ENCODE measurements at places on chromosomes 11 and 22.

DNA sequence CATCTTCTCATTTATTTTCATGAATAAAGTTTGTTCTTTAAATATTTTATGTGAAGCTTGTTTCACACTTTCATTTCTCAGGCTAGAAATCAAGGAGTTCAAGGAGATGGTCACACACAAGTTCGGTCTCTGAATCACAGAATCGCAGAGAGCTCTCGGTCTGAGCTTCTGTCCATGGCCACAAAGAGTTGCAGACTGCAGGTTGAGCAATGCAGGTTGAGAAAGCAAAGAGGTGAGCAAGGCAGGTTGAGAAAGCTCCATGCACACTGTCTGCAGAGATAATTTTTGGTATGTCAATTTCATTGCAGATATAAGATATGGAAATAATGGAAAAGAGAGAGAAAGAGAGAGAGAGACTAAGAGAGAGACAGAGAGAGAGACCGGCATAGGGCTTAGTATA, 32.9 kb upstream of the VWA5A start:
- no peak for DNase-seq

DNA sequence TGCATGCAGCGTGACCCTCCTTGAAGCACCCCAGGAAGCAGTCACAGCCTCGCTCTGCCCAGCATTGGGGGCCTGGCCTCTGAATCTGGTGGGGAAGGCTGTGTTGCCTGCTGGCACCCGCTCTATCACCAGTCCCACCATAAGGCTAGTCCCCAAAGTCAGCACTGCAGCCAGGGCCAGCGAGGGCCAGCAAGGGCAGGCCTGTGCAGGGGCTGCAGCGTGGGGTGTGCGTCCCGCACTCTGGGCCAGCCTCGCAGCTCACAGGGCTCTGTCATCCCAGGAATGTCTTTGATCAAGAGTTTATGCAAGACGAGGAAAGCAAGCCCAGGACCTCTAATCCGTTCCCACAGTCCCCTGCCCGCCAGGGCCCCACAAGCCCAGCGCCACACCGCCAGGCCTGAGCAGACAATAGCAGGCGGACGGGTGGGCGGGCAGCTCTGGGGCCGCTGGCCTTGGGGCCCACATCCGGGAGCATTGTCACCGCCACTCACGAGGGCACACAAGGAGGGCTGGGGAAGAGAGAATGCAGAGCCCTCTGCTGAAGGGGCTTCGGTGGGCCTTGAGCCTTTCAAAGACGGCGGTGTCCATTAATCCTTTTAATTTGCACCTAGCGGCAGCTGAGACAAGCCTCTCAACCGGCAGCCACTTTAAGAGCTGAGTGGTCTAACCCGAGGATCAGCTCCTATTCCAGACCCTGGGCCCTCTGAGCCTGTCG, 17.1 kb downstream of the LTO1 start:
- peak; percentile 47 for DNase-seq

GRCh38 chr11:34105957-34106504, 602 bp downstream of the NAT10 start:
- DNase-seq: no peak

- no peak for DNase-seq
Measured at GRCh38 chr22:24593836-24594568, 1.1 kb upstream of the LRRC75B start.

DNA sequence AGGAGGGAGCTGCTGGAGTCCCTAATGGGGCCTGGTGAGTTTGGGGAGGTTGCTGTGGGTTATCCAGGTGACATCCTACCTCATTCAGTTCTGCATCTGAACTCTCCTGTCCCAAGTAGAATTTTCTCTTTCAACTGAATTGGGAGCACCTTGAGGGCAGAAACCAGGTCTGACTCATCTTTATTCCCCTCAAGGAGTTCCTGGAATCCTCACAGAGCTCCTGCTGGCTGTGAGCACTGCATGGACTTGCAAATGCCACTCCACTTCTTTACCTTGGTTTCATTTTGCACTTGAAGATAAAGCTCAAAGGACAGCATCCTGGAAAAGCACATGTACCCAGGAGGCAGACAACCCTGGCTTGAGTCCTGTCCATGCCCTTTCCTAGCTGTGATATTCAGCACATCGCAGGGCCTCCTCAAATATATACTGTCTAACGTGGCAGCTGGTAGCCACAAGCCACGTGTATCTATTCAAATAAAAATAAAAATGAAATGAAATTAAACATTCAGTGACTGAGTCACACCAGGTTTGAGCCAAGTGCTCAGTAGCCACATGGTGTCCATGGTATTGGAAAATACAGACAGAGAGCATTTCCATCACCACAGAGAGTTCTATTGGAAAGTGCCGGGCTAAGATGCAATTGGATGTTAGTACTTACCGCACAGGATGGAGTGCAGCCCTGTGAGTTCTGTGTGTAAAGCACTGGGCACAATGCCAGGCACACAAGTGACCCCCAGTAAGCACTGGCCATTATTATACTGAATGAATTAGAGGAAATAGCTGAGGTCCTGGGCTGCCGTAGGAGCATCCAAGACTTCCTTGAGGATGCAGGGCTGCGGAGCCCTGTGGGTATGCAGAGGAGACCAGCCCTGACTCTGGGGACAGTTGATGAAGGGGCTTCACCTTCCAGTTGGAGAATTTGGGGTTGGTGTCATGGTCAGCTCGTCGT, 149.0 kb downstream of the PKNOX2 start:
- DNase-seq: no peak

GRCh38 chr22:29702931-29703501, 16.8 kb upstream of the CABP7 start:
- no peak for DNase-seq

GRCh38 chr11:22633354-22633902, 7.8 kb upstream of the FANCF start:
- no peak for DNase-seq

DNA sequence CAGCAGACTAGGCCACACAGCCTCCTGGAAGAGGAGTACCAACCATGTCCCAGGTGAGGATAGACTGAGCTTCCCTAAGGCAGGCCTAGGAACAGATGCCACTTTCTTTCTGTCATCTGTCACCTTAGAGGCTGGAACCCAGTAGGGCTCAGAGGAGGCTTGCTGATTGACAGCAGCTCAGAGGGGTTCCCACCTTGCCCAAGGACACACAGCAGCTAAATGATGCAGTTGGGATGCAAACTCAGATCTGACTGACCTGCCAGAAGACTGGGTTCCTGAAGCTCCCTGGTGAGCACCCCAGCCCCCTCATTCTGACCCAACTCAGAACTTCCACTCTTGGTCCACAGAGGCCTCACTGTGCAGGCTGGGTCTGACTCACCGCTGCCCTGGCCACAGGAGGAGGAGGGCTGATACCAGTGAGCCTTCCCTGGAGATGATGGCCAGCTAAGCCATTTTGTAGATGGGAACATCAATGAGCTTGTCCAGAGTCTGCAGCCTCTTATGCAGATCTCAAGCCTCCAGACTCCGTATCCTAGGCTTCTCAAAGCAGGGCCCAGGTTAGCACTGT, 14.0 kb downstream of the CAPN5 start:
- DNase-seq: no peak

DNA sequence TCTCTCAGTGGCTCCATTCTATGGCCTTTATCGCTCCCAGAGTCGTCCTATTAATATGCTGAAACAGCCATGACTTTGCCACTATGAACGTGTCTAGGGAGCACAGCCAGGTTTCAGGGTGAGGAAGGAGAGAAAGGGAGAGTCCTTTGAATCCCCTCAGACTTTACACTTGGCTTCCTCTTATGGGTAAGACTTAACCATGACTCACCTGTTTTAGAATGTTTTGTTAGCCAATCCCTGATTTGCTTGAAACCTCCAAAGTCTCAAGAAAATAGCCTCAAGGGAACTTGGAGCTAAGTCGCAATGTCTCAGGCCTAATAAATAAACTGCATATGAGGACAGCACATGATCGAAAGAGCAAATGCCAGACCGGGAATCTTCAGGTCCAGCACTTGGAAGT, 131.2 kb upstream of the RCN1 start:
- no peak for DNase-seq

GRCh38 chr11:48032721-48033120, 52.4 kb downstream of the PTPRJ start:
- no peak for DNase-seq

DNA sequence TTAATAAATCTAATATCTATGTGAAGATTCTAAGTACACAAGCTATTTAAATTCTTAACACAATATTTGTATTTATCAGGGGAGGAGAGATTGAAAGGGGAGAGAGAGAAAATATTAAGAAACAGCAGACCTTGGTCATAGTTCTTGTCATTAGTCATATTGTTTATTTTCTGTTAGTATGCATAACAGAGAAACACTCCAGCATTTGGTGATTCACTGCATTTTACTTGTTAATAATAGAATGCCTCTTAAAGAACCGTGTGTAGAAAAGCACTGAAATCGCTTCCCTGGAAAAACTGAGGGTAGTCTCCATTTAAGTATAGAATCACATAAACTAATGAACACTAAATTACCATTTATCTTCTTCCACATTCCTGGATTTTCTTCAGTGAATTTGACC, 122.7 kb upstream of the TRPC6 start:
- no peak for DNase-seq

DNA sequence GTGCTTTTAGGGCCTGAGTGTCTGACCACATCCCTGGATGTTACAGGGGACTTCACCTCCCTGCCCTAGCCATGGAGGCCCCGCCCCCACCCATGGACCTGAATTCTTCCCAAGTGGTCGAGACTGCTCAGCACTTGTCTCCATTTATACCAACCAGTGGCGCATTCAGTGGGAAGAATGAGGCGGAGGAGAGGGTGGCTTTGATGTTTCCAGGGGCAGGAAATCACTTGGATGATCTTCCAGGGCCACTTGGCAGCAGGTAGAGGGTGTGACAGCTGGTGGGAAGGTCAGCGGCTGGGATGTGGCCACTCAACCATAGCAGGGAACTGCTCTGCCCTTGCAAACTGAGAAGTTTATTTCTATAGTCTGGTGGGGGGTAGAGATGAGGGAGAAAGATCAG, 155.1 kb upstream of the BLID start:
- DNase-seq: no peak

DNA sequence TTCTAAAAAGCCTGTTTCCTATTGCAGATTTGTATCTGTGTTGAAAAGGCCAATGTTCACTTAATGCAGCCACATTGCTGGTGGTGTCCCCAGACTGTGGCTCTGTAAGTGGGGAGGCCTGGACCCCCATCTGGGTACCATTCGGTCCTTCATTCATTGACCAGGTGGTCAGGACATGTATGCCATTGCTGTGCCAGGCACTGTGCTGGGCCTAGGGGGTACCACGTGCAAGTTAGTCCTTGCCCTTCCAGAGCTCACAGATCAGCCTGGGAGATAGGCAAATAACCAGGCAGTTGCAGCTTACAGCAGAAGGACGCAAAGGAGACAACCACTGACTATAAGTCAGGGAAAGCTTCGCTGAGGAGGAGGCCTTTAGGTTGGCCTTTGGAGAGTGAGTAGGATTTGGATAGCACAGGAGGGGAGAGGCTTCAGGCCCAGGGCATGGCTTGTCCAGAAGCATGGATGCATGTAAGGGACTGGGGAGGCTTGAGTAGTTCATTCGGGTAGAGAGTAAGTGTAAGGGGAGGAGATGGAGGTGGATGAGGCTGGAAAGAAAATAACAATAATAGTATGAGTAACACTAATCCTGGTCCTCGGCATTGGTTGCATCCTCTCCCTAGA, 5.0 kb downstream of the PRDM11 start:
- DNase-seq: no peak

GRCh38 chr11:63521896-63522295, 14.7 kb upstream of the PLAAT4 start:
- no peak for DNase-seq

DNA sequence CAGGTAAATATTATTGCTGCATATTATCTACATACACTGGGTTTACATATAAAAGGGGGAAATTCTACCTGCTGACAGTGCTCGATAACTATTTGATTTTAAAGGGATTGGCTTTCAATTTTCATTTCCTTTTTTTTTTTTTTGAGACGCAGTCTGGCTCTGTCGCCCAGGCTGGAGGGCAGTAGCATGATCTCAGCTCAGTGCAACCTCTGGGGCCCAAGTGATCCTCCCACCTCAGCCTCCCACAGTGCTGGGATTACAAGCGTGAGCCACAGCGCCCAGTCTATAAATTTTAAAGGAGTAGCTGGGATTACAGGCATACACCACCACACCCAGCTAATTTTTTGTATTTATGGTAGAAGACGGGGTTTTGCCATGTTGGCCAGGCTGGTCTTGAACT, 3.2 kb upstream of the PCF11 start:
- no peak for DNase-seq

DNA sequence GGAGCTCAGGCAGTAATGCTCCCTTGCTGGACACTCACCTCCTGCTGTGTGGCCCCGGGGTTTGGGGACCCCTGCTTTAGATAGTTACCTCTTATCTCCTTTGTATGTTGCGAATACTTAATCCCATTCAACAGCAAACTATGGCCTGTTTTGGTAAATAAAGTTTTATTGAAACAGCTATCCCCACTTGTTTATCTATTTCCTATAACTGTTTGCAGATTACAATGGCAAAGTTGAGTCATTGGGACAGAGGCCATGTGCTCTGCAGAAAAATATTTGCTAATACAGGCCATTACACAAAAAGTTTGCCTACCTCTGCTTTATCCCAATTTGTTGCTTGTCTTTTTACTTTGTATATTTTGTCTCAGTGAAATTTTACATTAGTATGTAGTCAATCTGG, 68.4 kb downstream of the CACNA1I start:
- DNase-seq: no peak

GRCh38 chr11:96113193-96113681, 189.3 kb upstream of the MTMR2 start:
- DNase-seq: peak; percentile 27

GRCh38 chr11:35216962-35217678, 78.1 kb downstream of the CD44 start:
- DNase-seq: no peak

DNA sequence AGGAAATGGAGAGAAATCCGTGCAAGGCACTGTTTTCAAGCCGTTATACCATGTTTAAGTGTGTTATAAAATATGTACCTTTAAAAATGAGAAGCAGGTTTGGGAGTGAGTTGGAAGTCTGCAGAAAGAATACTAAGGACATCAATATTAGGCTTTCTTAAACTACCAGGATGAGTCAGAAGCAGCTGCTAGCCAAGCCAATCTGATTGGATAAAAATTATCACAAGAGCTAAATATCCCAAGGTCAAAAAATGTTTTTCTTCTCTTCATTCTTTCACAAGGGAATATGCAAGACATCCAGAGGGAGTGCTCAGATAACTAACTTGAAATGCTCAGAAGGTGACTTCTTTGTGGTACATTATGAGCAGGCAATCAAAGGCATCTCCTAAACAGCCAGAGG, 19.3 kb upstream of the CKAP5 start:
- DNase-seq: no peak

DNA sequence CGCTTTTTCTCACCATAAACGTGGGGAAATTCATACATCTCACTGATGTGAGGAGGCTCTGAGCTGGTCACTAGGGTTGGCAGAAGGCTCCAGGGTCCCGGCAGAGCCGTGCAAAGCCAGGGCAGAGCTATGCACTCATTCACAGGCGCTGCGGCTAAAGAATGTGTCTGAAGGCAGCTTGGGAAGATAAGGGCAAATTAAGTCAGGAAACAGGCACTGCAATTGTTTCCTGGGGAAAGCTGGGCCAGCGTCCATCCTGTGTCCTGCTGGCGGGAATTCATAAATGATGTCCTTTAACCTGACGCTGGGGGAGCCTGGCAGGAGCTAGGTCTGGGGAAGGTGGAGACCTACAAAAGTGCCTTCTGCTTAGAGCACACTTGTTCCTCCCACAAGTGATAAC, 27.6 kb downstream of the PKNOX2 start:
- DNase-seq: peak; percentile 74
